Muscle of arm (tissue), 14 donors: ENCODE measurements at places on chromosomes 3 and 15. TPM values are rescaled to one million over a fixed set of nuclear protein-coding genes. Genes with fewer than 3 reads are reported as not detected.

Gene CPNE9
- not detected for polyA plus RNA-seq

DNA sequence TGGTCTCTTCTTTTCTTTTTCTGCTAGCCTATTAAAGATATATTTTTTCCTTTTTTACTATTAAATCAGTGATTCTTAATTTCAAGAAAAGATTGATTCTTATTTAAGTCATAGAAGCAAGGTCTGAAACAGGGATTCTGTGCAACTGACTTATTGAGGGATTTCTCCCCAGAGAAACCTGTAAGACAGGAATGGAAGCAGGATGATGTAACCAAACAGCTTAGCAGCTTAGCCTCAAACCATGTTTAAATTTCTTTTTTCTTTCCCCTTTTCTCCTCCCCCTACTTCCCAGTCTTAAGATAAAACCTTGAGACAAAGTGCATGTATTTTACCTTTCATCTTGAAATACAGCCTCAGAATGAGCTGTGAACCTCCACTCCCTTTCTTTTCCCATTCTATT is 322.8 kb downstream of the NEK10 start:
- DNase-seq: no peak

DNA sequence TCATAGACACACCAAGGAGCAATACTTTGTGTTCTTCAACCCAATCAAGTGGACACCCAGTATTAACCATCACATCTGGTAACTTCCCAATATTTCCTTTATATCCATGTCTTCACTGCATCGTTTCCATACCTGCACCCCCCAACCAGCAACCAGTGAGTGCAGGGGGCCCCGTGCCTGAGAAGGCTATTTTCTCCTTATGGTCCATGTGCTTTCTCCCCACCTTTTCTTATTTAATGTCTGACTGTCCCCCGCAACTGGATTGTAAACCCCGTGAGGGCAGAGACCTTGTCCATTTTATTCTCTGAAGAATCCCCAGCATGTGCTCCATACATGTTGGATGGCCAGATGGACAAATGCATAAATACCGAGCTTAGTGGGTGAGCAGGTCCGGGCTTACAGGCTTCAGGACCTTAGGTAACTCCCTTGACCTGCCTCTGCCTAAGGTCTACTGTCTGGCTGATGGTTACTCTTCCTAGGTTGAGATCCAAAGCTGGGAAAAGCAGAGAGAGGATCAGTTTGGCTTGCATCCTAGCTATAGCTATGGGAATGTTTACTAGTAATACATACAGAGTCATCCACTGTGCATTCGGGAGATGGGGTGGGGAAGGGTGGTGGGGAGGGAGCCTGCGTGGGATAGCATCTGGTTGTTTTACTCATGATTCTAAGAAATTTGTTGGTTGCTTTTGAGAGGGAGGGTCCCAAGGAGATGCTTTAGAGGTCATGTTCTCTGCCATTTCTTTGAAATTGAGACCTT is 41.5 kb downstream of the PXYLP1 start:
- no peak for DNase-seq

DNA sequence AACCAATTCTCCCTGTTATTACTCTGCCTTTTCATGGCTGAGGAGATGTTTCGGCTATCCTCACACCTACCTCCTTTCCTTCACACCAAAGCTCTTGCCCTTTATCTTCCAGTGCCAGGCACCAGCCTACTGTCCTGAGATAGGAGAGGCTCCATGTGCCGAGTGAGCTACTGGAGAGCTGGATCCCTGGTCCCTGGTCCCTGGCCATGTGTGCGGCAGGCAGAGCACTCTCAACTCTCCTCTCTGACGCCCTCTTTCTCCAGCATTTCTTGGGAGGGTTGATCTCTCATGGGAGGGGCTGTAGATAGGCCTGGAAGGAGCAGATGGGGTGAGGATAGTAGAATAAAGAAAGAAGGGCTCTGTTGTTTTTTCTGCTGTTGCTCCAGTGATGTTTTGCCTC is 277.1 kb upstream of the UMPS start:
- no peak for DNase-seq
